Posterior vena cava (tissue), 2 donors: ENCODE measurements at places on chromosomes 3 and 15. TPM values are rescaled to one million over a fixed set of nuclear protein-coding genes. Genes with fewer than 3 reads are reported as not detected.

GRCh38 chr3:128548426-128549282 lies 55.7 kb upstream of the GATA2 start:
- DNase-seq = no peak

Gene KBTBD12
- total RNA-seq = 3.0 TPM

DNA sequence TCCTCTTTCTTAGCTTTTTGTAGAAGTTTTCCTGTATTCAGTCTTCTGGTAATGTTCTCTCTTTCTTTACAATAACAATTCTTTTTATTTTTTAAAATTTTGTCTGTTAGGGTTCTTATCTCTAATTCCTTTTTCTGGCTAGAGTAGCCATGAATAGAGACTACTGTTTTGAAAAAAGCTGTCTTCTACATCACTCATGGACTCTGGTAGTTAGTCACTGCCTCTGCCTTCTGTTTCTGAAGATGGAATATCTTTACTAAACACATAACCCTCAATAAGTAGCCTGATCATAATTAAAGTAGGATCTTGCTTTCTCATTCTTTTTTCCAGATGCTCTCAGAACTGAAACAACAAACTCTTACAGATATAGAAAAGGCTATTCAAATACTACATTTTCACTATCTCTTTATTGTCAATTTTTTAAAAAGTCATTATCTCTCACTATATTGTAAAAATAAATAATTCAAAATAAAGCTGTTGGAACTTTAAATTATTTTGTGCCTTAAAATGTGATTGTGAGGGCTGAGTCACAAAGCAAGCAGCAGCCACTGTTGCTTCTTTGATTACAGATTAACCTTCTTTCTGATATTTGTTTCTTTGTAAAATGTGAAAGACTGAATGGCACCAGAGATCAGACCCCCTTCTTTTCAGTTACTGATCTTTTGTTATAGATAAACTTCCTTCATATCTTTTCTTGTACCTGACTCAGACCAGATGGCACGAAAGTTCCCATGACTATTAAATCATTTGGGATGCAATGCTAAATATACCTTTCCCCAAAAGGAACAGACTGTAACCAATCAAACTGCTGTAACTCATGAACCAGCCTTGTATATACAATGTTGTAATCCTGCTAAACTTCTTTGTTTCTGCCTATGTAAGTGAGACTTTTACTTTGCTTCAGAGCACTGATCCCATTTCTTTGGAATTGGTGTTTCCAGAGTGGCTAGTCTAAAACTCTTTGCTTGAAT lies 1159.5 kb downstream of the IGSF11 start:
- no peak for DNase-seq

Gene ARGFX
- not detected for total RNA-seq

DNA sequence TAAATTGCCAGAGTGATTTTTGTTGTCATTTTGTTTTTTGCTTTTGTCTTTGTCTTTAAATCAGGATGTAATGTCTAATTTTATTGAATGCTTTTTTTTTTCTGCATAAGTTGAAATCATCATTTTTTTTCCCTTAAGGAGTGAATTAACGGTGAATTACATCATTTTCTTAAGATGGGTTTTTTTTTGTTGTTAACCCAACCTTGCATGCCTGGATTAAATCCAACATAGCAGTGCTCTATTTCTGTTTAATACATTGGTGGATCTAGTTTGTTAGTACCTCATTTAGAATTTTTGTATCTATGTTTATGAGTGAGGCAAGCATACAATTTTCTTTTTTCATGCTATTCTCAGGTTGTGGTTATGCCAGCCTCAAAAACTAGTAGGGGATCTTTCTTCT lies 186.4 kb upstream of the TMC3 start:
- no peak for DNase-seq

Gene NR2C2
- 37.8 TPM for total RNA-seq

DNA sequence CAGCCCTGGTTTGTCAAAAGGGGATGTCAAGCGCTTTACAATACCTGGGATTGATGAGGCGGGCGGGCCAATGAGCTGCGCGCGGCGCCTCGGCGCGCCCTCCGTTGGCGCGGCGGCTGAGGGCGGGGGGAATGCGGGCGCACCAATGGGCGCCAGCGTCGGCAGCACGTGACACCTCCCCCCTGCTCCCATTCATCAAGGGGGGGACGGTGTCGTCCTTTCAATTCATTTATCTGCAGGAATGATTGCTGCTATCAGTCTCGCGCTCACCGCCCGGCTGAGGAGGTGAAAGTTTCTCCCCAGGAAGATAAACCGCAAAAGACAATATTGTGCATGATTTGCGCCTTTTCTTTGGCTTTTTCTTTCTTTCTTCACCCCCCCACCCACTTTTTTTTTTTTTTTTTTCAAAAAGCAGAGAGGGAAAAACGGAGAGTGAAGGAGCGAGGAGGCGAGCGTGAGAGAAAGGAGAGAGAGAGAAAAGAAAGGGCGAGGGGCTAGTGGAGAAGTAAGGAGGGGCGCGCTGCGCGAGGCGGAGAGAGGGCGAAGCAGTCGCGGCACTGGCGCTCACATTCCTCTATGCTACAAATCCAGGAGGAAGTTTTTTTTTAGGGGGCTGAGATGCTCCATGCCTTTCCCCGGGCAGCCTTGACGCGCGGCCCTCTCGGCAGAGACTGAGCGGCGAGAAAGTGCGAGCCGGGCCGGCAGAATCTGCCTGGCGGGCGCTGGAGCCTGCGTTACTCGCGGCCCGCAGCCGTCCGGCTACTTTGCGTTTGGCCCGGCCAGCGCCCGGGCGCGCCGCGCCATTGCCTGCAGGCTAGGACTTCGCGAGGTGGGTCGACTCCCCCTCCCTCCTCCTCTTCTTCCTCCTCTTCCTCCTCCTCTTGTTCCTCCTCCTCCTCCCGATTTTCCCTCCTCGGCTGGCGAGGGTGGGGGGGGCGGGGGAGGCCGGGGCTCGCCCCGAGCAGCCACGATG lies at the start of gene ZIC1:
TSS of gene ZIC1 (plus strand) at position 223 of the 973 bp plus-strand sequence. CDS start at position 971, 748 bp downstream.
- DNase-seq = no peak

DNA sequence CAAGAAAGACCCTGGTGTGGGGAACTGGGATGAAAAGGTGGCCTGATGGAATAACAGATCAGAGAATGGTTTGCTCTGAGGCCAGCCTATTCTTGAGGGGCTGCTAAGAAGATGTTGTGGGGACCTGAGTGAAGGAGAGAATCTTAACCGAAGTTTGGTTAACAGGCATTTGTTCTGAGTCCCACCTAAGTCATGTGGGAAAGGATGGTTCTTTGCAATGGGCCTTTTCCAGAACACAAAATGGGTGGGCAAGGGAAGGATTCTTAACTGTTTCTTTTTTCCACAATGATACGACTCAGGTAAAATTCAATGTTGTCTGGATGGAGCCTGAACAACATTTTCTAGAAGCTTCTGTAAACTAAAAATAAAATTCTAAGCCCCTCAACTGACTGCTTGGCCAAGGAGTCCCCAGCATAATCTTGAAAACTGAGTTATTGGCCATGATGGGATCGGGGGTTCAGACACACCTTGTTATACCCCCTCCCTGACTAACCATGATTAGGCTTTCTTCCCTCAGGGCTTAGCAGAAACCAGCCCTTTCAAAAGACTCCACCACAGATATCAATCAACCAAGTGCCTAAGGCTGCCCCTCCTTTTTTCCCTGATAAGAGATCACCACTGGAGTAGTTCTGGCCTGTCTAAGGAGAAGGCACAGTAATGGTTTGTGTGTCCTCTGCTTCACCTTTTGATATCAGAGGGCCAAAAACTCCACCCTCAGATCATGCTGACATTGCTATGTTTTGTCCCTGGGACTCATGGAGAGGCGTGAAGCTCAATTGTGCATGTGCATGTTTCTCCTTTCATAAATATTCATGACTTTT lies 30.1 kb downstream of the SCN11A start:
- no peak for DNase-seq

DNA sequence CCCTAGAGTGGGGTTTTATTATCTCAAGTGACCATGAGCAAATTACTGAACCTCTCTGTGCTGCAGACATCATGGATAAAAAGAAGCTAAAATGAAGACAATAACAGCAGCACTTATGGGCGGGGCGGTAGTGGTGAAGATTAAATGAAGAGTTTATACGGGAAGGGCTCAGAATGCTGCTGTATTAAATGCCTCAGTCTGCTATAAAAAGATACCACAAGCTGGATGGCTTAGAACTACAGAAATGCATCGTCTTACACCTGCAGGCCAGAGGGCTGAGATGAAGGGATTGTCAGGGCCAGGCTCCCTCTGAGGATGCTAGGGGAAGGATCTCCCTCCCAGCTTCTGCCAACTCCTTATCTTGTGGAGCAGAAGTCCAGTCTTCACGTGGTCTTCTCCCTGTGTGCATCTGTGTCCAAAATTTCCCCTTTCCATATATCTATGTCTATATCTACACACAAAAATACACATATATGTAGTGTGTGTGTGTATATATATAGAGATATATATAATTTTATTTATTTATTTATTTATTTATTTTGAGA lies 2.9 kb downstream of the ALG1L2 start:
- DNase-seq = no peak

- DNase-seq = no peak
Observed at GRCh38 chr3:47520756-47521155, 7.2 kb upstream of the ELP6 start.

DNA sequence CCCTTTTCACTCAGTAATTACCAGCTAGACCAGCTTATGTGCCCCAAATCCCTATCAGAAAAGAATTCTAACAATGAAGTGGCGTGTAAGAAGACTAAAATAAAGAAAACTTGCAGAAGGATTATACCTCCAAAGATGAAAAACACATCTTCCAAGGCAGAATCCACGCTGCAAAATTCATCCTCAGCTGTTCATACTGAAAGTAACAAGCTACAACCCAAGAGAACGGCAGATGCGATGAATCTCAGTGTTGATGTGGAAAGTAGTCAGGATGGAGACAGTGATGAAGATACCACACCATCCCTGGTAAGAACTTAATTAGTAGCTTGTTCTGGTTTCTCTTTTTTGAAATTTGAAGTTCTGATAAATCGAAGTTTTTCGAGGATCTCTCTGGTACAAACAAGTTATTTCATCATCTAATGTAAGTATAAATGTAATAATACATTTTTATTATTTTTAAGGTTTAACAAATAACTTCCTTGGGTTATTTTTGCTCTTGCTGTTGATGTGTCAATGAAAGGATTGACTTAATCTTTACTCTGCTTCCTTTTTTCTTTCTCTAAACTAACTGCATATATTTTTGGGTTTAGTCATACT lies 1.4 kb downstream of the WDR76 start:
- DNase-seq = no peak

GRCh38 chr15:60745469-60746061 lies 266.6 kb upstream of the ICE2 start:
- peak; percentile 87 for DNase-seq

DNA sequence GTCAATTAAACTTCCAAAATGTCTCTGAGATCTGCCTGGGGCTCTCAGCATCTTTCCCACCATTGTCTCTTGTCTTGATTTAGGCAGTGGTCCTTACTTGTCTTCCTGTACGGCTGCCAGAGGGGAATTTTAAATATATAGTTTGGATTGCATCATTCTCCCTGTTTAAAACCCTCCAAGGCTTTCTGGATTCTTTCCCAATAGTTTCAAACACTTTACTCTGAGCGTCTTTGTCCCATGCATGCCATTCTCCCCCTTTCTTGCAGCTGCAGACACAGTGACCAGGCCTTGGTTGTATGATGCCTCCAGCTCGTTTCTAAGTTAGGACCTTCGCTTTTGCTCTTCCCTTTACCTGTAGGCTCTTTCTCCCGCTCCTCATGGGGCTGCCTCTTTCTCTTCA lies 323.3 kb upstream of the CTNNB1 start:
- DNase-seq = no peak

Gene LRRN1
- 1.7 TPM for total RNA-seq

Gene ERC2
- 0.14 TPM for total RNA-seq

GRCh38 chr3:149767720-149768119 lies 15.4 kb upstream of the COMMD2 start:
- no peak for DNase-seq

GRCh38 chr3:190155752-190156151 lies 35.1 kb upstream of the P3H2 start:
- no peak for DNase-seq

GRCh38 chr3:149968216-149968615 lies 2.5 kb downstream of the PFN2 start:
- DNase-seq = no peak

GRCh38 chr3:152469248-152470025 lies 200.7 kb downstream of the MBNL1 start:
- DNase-seq = no peak

DNA sequence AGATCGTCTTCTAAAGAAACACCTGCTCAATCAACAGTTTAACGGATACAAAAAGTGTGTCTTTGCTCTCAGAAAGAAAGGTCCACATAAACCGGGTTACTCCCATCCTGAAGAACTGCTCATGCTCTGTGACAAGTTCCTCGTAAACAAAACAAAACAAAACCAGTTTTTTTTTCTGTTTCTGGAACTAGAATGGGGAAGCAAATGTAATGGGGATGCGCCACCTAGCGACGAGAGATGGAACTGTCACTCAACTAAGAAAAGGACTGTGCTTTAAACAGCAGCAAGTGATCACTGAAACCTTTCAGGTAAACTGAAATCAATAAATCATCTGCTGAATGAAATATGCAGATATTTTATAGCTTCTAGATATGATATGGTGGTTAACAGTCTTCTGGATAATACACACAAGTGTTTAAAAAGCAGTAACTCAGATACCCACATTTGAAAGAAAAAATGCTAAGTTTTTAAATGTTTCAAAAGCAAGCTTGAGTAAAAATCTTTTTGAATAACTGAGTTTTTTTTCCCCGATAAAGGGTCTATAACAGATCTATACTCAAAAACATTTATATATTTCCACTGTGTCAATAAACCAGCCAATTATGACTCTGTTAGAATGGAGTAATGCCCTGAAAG lies 10.9 kb downstream of the TM2D3 start:
- peak; percentile 91 for DNase-seq

Gene ARPP21
- not detected for total RNA-seq

- DNase-seq = no peak
Observed at GRCh38 chr3:119639494-119640350, 20.7 kb downstream of the POPDC2 start.

DNA sequence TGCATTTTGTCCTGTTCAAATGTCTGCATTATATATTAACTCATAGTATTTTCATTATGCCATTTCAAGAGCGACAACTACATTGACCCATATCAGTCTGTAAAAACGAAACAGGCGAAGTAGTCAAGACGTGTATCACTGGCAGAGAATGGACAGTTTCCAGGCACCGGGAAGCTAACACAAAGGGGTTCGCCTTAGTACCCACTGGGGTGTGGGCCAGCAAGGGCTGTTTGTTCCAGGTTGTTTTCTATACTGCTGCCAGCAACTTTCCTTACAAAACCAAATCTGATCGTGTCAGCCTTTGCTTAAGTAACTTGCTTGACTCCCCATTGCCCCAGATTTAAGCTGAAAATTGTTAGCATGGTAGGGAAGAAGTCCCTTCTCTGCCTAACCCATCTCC lies 87.1 kb downstream of the CGNL1 start:
- no peak for DNase-seq

DNA sequence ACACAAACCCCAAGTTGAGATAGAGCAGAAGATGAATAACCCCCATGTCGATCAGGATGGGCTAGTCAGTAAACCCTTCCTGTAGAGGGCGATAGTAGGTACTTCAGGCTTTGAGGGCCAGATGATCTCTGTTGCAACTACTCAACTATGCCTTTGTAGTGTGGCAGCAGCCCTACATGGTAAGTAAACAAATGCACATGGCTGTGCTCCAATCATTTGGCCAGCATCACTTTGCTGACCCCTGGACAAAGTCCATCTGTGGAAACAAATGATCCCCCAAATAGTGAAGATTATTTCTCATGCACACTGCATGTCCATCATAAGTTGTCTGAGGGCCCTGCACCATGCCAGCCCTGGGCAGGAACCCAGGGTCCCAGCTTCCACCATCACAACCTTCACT lies 402.2 kb upstream of the PROK2 start:
- no peak for DNase-seq
